ENCODE measurements at places on chromosomes 2 and 18. TPM values are rescaled to one million over a fixed set of nuclear protein-coding genes. Genes with fewer than 3 reads are reported as not detected.

DNA sequence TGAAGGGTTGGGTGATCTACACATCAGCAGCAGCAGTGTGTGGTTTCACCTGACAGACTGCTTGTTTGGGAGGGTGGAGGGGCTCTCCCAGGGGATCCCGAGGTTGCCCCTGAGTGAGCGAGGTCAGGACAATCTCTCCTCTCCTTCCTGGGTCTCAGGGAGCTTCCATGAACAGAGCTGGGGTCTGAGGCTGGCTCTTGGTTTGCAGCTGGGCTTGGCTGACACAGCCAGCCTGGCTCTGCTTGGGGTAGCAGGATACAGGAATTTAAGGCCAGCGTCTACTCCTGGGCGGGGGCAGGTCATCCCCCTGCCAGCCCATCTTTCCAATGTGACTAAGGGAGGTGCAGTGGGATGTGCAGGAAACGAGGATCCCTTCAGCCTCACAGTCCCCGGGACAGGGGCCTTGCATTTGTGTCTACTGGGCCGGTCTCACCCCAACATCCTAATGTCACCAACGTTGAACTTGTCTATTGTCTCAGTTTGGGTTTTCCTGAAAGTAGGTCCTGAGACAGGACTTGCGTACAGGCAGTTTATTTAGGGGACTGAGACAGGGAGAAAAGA, 262.6 kb upstream of the HDAC4 start:
- no peak overlapping the region for H3K4me3 ChIP-seq
- no peaks in the 10 kb centered on the region for H3K4me1 ChIP-seq
- no peak for DNase-seq
- H3K36me3 ChIP-seq, result no peaks in the 10 kb centered on the region

GRCh38 chr2:141522048-141522447, 608.8 kb downstream of the LRP1B start:
- no peaks in the 10 kb centered on the region for H3K4me1 ChIP-seq
- H3K27ac ChIP-seq, result no peak overlapping the region
- H3K36me3 ChIP-seq, result no peaks in the 10 kb centered on the region
- H3K4me3 ChIP-seq, result no peak overlapping the region

DNA sequence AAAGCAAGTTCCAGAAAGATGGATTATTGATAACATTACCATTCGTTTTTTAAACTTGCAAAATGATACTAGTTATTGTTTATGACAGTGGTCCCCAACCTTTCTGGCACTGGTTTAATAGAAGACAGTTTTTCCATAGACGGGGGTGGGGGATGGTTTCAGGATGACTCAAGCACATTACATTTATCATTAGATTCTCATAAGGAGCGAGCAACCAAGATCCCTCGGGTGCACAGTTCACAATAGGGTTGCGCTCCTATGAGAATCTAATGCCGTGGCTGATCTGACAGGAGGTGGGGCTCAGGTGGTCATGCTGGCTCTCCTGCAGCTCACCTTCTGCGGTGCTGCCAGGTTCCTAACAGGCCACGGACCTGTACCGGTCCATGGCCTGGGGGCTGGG, 86.2 kb downstream of the BCL2 start:
- H3K36me3 ChIP-seq, result no peaks in the 10 kb centered on the region
- H3K4me3 ChIP-seq, result no peak overlapping the region
- no peaks in the 10 kb centered on the region for H3K27me3 ChIP-seq

GRCh38 chr18:10432781-10433180, 21.7 kb upstream of the APCDD1 start:
- no peaks in the 10 kb centered on the region for H3K4me1 ChIP-seq
- no peaks in the 10 kb centered on the region for H3K27me3 ChIP-seq
- no peaks in the 10 kb centered on the region for H3K36me3 ChIP-seq
- no peak for DNase-seq
- H3K4me3 ChIP-seq, result no peak overlapping the region
- no peak overlapping the region for H3K27ac ChIP-seq

PCARE gene
- total RNA-seq, result not detected

Data from natural killer cell (primary cell).